LHCN-M2 (cell line): ENCODE measurements at places on chromosomes 13 and 19. TPM values are rescaled to one million over a fixed set of nuclear protein-coding genes. Genes with fewer than 3 reads are reported as not detected.

RGL3 gene
- total RNA-seq, result 3.2 and 5.6 TPM in 2 replicates

LAIR1 gene
- not detected in 2 replicates for total RNA-seq

SBSN gene
- total RNA-seq, result 0.77 TPM in 1 of 2 replicates, not detected in the other

LYPD3 gene
- 0.17 TPM in 1 of 2 replicates, not detected in the other for total RNA-seq

HSPB6 gene
- total RNA-seq, result 0.29 TPM in 1 of 2 replicates, not detected in the other

SIGLEC6 gene
- not detected in 2 replicates for total RNA-seq

FCGBP gene
- total RNA-seq, result 0.06 and 0.13 TPM in 2 replicates

ZNF468 gene
- 24.2 and 25.8 TPM in 2 replicates for total RNA-seq
